HFFc6 (cell line): ENCODE measurements at places on chromosomes 16 and 17. TPM values are rescaled to one million over a fixed set of nuclear protein-coding genes. Genes with fewer than 3 reads are reported as not detected.

- DNase-seq = peak; percentile 79
These were observed 26.3 kb downstream of the SMURF2 start for GRCh38 chr17:64635647-64636305.

- peak; percentile 66 for DNase-seq
These were observed 22.5 kb upstream of the SLC35B1 start for GRCh38 chr17:49730078-49730784.

GRCh38 chr16:4179020-4179419 lies 62.8 kb upstream of the ADCY9 start:
- DNase-seq = no peak

DNA sequence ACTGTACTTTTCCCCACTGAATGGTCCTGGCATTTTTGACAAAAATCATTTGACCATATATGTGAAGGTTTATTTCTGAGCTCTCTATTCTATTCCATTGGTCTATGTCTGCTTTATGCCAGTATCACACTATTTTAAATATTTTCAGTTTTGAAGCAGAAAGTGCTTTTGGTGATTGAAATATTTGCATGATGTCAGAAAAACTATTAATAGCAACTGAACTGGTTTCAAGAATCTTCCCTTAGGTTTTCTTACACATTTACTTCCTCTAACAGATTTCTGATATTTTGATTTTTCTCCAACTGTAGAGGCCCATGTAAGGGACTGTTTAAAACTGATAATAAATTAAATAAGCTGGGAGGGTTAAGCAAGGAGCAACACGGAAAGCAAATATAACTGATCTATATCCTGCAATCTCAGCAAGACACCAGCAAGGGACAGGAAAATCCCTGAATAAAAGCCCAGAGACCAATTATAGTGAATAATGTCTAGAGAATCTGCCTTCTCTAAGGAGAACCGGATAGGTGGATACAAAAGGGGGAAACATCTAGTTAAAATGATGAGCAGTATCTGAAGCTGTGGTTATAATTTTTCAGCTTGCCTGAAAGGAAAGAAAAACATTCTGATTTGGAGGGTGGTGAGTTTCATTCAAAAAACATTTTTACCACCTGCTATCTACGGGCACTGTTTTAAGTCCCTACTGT lies 80.9 kb upstream of the STAC2 start:
- peak; percentile 15 for DNase-seq

DNA sequence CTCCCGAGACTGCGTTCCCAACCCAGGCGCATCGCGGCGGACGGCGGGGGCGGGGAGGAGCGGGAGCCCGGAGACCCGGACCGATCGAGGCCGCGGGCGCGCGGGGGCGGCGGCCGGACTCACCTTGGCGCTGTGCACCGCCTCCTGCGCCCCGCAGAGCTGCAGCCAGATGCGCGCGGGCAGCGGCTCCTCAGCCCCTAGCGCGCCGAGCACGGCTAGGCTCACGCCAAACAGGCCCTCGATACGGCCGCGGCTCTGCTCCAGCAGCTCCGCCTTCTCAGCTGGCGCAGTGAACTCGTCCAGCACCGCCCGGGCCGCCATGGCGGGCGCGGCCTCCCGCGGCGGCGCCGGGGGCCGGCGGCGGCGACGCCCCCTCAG lies 339 bp downstream of the N4BP1 start:
- DNase-seq = peak; percentile 45

GRCh38 chr17:38791162-38791561 lies 8.2 kb downstream of the PIP4K2B start:
- DNase-seq = no peak

- DNase-seq = no peak
These were observed 467 bp upstream of the GDE1 start for GRCh38 chr16:19522397-19522732.

GRCh38 chr17:18203308-18203707 lies 19.7 kb downstream of the ALKBH5 start:
- no peak for DNase-seq

DNA sequence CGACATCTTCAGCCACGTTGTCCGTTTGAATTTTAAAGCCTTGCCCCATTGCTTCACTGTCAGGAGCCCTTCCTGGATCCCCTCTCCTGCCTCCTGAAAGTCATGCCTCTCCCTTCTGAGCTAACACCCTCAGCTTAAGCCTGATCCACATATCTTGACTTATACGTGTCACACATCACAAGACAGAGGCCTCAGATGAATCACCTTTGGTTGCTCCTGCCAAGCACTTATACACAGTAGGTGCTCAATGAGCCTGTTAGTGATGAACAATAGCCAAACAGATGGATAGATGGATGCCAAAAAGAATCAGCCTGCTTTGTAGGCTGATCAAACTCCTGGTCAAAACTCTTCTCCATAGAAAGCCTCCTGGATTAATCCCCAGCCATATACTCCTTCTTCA lies 31.8 kb downstream of the PITPNM3 start:
- no peak for DNase-seq

The RNF112 gene
- total RNA-seq = 0.87 to 1.5 TPM (median 1.1 TPM) in 3 replicates

The TCAP gene
- 0.18 and 0.51 TPM in 2 replicates for total RNA-seq

The HBA1 gene
- total RNA-seq = not detected in 3 replicates

The B4GALNT2 gene
- not detected in 3 replicates for total RNA-seq

The CAPNS2 gene
- total RNA-seq = 0.25 TPM in 1 of 3 replicates, not detected in the others

The KIF19 gene
- not detected in 3 replicates for total RNA-seq
